ENCODE measurements at places on chromosomes 13 and 19.

- DNase-seq = no peak
Observed at GRCh38 chr19:13150931-13151604, 857 bp downstream of the IER2 start.

- peak; percentile 93 for DNase-seq
Observed at GRCh38 chr19:55605207-55605636, 225 bp upstream of the ZNF865 start.

GRCh38 chr19:1232652-1233072 is 5.1 kb downstream of the CBARP start:
- no peak for DNase-seq

- DNase-seq = no peak
Observed at GRCh38 chr19:46745521-46746280, at the start of gene FKRP. Gene FKRP (plus strand): TSS chr19:46746057. CDS start chr19:46755451, 9,394 bp downstream.

DNA sequence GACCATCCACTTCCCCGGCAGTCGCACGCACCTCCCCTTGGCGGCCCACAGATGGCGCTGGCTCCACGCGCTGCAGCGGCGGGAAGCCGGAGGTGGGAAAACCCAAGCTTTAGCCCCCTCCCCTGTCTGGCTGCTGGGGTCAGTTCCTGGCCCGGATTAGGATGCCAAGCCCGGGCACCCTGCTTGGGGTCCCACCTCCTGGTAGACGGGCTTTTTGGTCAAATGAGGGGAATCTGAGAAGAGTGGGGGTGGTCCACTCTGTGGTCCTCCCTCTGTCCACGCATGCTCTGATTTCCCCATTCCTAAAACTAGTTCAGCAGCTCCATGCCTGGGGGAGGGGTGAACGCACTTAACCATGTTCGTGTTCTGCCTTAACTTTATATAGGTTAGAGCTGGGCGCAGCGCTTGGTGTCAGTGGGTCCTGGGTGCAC is 8.1 kb upstream of the ADGRE2 start:
- DNase-seq = no peak

- DNase-seq = no peak
Observed at GRCh38 chr13:40389081-40389641, 277.3 kb downstream of the FOXO1 start.

GRCh38 chr13:44053208-44053607 is 173.5 kb downstream of the LACC1 start:
- no peak for DNase-seq

- DNase-seq = no peak
Observed at GRCh38 chr13:24631922-24632321, 48.3 kb upstream of the ATP12A start.

GRCh38 chr13:95247852-95248251 is 53.4 kb downstream of the ABCC4 start:
- no peak for DNase-seq

Measured in astrocyte of the cerebellum (primary cell).